ENCODE measurements at places on chromosomes 4 and X.

- no peak for DNase-seq
Observed at GRCh38 chr4:96504386-96504785, 664.5 kb downstream of the PDHA2 start.

GRCh38 chr4:148542922-148543623 lies 100.9 kb upstream of the NR3C2 start:
- DNase-seq: no peak

DNA sequence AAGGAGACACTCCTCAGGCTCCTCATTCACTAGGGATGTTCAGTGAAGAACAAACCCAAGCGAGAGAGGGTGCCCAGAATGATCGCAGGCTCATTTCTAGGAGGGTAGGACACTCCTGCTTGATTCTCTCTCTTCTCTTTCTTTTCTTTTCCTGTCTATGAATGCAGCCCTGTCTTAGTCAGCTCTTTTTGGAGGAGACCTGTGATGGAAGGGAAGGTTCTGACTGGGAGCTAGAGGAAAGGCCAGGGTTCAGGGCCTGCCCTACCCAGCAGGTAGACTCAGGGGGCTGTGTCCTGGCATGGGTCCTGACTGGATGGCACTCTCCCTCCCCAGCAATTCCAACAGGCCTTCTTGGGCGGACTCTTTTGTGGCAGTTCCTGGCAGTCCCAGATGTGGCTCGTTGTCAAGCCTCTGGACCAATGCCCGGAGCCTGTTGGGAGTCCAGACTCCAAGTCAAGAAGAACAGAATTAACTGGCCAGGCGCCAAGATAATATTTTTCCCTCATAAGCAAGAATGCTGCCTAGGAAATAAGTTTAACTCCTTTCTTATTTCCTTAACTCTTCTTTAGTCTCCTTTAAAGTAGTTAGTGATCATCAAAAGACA lies 139.4 kb upstream of the SCML1 start:
- DNase-seq: peak; percentile 21

DNA sequence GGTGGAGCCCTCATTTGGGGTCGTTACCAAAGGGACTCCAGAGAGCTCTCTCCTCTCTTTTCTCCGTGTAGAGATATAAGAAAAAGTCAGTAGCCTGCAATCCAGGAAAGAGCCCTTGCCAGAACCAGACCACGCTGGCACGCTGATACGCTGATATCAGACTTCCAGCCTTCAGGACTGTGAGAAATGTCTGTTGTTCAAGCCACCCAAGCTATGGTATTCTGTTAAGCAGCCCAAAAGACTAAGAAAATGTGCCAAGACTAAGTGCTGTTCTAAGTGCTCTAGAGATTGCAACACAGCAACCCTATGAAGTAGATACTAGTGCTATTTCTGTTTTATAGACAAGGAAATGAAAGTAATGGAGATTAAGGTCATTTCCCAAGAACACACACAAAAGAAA lies 205.7 kb downstream of the CAMK2D start:
- DNase-seq: peak; percentile 18

DNA sequence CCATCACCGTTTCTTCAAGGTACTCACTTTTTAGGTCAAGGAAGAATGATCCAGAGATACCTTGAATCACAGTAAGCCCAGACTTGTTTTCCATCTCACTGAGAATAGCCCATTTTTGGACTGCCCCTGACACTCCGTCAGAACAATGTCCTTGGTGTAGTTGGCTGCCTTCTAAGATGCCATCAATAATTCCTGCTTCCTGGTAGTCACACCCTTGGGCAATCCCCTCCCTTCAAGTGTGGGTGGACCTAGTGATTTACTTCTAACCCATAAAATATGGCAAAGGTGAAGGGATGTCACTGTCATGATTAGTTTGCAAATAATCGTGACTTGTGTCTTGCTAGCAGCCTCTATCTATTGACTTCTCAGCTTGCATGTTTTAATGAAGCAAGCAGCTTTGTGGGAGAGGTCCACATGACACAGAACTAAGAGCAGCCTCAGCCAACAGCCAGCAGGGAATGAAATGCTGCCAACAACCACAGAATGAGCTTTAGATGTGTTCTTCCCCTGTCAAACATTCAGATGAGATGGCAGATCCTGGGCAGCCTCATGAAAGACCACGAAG lies 20.0 kb upstream of the KLHL34 start:
- DNase-seq: no peak

- DNase-seq: no peak
Observed at GRCh38 chr4:108078024-108078733, 88.5 kb downstream of the HADH start.

DNA sequence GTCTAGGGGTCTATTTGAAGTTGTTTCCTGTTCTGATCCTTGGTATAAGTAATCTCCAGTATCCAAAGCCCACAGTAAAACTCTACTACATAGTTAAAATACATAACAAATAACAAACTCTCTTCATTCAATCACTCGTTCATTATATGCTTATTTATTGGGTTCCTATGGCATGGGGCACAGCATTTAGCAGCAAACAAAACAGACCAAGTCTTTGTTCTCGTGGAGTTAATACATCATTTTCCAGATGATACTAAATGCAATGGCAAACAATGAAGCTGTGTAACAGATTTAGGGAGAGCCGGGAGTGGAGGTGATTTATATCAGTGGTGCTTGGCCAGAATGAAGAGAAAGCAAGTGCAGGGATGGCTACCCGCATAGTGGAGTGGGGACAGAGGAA lies 36.6 kb upstream of the SPARCL1 start:
- no peak for DNase-seq

DNA sequence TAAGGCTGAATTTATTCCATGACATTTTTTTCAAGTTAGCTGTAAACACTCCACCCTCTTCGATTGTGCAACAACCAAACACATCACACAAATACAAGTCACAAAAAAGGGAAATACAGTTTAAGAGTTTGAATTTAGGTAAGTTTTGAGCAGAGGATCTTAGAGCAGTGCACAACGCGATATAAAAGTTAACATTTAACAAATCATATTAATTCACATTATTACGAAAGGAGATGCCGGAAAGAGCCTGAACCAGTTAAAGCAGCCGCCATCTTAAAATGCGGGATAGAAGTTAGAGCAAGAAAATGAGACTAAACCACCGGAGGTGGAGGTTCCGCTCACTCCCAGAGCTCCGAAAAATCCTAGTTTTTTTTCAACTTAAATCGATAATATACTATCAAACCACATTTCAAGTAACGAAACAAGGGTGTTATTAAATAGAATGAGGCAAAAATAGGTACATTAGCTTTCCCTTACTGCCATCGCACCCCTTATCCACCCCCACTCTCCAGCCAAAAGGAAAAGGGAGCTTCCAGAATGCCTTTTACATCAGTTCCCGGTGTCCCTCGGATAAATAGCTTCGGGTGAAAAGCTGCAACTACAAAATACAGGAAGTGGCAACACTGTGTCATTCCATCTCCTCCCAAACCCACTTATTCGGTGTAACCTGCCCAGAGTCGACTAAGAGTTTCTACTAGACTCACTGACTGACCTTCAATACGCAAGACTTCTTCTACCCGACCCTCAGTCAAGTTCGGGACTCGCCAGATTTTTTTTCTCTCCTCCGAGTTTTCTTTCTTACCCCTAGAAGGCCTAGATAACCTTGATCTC lies 1.9 kb downstream of the UBE2D3 start:
- peak; percentile 60 for DNase-seq
